ENCODE measurements at places on chromosomes 16 and 17.

DNA sequence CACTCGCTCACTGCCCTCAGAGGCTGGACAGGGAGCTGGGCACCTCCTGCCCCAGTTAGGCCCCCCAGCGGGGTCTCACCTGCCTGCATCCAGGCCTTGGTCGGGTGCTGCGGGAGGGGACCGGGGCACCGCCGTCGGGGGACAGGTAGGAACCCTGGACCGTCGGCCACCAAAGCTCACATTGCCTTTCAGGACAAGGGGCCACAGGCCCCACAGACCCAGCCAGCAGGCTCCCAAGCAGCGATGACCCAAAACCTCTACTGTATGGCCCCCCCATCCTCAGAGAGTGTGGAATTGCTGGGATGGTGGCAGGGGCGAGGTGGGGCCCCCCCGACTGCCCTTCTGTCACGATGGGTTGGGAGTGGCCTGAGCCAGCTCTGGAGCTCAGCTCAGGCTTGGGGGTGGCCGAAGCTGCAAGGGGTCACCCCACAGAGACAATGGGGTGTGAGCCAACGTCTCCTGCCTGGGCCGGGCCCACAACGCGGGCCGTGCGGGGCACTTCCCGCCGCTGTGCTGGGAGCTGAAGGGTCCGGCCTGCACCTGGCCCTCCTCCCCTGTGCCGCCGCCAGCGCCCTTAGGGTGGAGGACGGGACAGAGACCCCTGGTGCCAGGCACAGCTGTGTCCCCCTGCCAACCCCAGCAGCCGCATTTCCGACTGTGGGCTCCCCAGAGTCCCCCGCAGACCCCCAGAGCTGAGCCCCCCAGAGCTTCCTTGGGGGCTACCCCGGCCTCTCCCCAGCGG, 498 bp downstream of the IGFALS start:
- DNase-seq: no peak

- DNase-seq: no peak
Observed at GRCh38 chr16:24863582-24864437, 18.0 kb downstream of the SLC5A11 start.

DNA sequence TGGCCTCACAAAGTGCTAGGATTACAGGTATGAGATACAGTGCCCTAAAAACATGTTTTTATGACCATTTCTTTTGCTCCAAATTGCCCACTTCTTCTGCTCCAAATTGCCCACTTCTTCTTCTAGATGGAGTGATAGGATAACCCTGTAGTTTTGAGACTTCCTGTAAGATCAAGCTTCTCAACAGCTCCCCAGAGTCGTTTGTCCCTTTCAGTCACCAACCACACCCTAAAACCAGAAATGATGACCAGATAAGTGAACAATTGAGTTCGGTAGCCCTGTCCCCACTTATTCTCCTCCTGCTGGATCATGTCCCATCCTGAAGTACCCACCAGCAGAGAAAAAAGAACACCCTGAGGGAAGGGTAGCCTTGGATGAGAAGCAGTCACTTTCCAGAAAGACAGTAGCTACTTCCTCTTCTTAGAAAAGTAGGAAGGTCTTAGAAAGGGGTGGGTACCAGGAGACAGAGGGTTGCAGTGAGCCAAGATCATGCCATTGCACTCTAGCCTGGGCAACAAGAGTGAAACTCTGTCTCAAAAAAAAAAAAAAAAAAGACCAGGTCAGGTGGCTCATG, 2.5 kb downstream of the ODAD4 start:
- peak; percentile 76 for DNase-seq

GRCh38 chr16:34078691-34079090, 619.3 kb downstream of the TP53TG3F start:
- DNase-seq: peak; percentile 9

DNA sequence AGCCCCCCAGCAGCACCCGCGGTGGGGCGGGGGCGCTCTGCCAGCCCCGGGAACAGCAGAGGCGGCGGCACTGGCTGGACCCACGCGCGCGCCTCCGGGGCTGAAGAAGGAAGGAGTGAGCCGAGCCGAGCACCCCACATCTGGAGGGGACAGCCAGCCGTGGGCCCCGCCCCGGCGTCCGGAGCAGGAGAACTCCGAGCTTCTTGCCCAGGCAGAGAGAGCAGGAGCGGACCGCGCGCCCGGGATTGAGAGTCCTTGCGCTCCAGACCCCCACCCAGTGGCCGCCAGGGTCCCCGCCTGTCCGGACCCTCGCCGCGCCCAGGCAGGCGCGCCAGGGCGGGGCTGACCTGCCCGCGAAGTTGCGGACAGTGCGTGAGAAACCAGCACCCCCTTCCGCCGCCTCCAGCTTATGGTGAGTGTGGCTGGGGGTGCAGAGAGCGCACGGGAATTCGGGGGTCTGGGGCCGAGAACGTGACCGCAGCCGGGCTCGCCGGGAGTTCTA, 921.9 kb upstream of the EEF2KMT start:
- DNase-seq: no peak

GRCh38 chr17:601244-601925, 113.3 kb downstream of the VPS53 start:
- DNase-seq: no peak

GRCh38 chr17:16997514-16998429, 25.9 kb upstream of the TNFRSF13B start:
- DNase-seq: peak; percentile 90

DNA sequence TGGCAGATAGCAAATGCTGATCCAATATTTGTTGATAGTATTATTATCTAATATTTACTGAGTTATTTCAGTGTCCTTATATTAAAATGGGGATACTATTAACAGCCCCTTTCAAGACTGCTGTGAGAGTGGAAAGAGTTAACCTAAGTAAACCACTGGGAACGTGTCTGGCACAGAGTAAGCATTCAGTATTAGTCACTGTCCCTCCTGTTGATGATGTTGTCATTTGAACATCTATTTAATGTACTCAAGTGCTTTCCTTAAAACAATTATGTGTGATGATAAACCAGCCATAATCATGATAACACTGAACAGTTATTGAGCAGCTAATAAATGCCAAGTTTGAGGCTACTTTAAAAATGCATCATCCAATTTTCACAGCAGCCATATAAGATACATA, 135.7 kb upstream of the XYLT1 start:
- no peak for DNase-seq

- DNase-seq: no peak
Observed at GRCh38 chr17:83152745-83153611, 73.6 kb downstream of the METRNL start.

DNA sequence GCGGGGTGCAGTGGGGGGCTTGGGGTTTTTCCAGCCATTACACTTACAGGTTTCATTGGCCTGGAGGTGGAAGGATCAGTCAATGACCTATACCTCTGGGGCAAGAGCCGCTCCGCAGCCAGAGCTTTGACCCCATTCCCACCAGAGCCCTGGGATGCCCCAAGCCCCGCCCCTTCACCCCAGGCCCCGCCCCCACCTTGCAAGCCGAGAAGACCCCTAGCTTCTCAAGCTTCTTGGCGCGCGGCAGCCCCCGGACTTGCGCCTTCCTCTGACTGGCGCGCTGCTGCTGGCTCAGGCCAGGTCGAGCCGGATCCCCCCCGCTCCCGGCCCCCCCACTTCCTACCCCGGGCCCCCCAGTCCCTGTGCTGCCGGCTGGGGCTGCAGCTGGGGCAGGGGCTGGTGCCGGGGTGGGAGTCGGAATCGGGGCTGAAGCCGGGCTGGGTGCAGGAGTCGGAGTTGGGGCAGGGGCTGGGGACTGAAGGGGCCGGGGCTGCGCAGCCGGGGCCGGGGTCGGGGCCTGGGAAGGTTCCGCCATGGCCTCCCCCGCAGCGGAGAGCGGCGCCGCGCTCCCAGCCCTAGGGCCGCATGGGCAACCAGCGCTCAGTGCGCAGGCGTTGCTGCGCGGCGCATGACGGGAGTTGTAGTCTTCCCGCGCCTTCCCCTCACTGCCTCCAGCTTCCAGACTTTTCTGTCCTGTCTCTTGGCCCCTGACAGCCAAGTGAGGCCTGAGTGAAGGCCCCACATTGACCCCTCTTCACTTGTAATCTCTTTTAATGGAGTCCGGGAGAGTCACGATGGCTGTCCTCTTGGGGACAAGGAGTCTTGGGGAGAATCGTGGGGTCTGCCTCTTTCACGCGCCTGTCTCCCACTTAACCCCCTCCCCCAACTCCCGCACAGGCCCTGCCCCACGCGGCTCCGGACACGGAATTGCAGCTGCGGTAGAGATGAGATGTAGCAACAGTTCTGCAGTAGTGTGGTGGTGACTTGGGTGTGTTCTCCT, at the start of gene KAT2A:
KAT2A (minus strand) TSS at position 598 of the 1,000 bp plus-strand sequence; CDS start at position 535, 63 bp downstream.
- peak; percentile 87 for DNase-seq

- DNase-seq: no peak
Observed at GRCh38 chr17:55500103-55500502, 11.1 kb downstream of the SMIM36 start.

- peak; percentile 61 for DNase-seq
Observed at GRCh38 chr16:81204798-81205680, 33.5 kb upstream of the BCO1 start.

GRCh38 chr17:81842725-81843504, 8.1 kb upstream of the PPP1R27 start:
- DNase-seq: peak; percentile 65

DNA sequence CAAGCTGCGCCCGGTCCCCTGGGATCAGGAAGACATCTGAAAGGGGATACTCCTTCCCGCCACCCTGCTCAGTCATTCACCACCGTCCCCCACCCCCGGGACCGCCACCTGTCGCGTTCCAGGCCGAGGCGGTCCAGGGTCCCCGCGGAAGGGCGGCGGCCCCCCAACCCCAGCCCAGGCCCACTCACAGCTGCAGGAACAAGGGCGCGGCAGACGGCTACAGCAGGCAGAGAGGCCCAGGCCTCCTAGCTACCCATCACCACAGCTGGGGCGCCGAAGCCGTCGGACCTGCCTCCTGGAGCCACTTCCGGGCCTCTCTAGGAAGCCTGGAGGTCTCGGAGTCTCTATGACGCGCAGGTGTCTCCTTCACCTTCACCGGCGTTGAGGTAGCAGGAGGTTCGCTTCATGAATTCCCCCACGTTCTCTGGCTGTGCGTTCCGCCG, at the start of gene SDR42E1:
SDR42E1 (minus strand) TSS at position 272 of the 443 bp plus-strand sequence. CDS start 10,612 bp downstream, outside the sequence.
- DNase-seq: no peak

- DNase-seq: no peak
Observed at GRCh38 chr16:4433914-4434787, 8.5 kb downstream of the DNAJA3 start.

DNA sequence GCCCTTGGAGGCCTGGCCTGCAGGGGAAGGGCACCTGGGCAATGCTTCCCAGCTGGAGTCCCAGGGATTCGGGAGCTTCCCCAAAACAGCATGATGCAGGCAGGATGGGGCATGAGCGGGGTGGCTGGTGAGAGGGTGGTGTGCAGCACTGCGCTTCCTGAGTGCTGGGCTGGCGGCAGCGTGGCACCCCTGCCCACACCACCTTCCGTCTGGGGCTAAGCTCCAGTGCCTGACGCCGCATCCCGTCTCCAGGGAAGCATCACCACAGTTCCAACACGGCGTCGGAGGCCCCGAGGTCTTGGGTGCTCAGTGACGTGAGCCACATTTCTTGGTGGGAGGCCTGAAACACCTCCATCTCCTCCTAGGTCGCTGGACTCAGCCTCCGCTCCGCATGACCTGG, 13.8 kb upstream of the MTSS2 start:
- DNase-seq: no peak

GRCh38 chr16:12252616-12253015, 276.1 kb downstream of the SNX29 start:
- no peak for DNase-seq

DNA sequence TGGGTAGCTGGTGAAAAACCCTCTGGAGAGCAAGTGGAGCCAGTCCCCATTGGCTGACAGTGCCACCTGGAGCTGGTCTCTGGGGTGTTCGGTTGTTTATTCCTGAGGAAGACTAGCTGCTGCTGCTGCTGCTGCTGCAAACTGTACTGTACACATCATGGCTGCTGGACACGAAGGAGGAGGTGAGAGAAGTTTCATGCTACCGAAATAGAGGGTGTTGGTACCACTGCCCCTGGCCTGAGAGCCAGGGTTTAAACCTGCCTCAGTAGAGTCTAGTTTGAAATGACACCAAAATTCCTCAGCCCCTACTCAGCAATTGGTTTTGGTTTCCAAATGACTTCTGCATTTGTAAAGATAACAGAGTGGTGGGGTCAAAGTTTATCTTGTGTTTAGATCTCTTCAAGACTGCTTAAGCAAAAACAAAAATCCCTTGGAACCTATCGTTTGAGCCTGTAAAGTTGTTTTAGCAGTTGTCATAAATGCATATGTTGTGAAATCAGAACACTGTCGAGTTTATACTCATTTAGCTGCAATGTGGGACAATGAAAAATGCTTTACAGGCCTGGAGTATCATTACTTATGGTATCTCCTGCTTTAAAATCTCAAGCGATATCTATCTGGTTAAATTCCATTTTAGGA, 40.8 kb downstream of the CYB5B start:
- peak; percentile 72 for DNase-seq

- no peak for DNase-seq
Observed at GRCh38 chr16:9082422-9082821, 9.0 kb upstream of the HAPSTR1 start.

DNA sequence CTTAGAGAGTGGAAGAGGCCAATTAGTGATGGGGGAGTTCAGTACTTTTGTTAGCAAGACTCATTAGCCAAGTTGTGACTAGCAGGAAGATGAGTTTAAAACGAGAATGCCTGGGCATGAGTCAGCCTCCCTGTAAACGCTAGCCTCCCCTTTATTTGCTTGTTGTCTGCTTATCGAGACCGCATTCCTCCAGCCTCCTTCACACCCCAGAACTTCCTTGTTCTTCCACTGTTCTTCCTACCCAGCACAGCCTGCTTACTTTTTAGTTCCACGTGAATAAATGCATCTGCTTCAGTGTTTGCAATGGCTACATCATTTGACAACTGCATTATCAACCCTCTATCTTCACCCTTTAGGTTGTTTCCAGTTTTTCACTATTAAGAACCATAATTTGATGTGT, 20.2 kb upstream of the OR3A1 start:
- no peak for DNase-seq

DNA sequence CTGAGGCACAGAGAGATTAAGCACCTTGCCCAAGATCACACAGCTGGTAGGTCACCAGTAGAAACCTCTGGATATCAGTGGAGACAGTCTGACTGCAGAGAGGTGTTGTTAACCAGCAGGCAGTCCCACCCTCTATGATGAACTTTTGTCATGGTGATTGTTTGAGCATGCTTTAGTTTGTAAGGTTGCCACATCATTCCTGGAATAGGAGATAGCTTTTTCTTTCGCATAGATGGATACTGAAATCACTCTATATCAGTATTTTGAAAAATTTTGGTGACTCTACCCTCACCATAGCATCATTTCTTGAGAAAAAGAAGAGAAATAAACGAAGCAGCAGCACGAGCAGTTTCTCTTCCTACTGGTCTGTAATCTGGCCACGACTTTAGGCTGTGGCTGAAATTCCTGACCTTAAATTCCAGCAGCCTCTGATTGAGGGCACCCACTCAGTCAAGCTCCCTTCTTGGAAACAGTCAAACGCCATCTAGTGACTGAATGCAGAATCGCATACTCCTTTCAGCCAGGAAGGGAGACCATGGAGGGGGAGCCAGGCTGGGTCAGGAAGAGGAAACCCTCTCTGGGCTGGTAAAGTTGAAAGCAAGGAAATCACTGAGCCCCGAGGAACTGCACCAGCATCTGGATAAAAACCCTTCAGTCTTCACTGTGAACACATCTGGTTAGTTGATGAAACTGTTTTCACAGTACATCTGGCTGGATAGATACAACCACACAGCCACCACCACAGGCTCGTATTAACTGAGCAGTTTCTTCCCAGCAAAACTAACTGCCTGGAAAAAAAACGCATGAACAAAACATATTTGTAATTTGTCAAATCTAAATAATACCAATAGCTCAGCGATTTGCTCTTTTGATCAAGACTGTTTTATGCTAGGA, 108.5 kb upstream of the XYLT1 start:
- peak; percentile 67 for DNase-seq

GRCh38 chr16:9528511-9529079, 437.2 kb downstream of the HAPSTR1 start:
- DNase-seq: no peak

- DNase-seq: no peak
Observed at GRCh38 chr16:27489906-27490305, 59.8 kb downstream of the GTF3C1 start.

- DNase-seq: no peak
Observed at GRCh38 chr17:81159611-81160265, 5.6 kb upstream of the PVALEF start.

Measured in NB4 (cell line).